ENCODE measurements at places on chromosomes 6 and 20.
A peak's percentile ranks its signal among the peaks of the same experiment; 100 is the strongest.

DNA sequence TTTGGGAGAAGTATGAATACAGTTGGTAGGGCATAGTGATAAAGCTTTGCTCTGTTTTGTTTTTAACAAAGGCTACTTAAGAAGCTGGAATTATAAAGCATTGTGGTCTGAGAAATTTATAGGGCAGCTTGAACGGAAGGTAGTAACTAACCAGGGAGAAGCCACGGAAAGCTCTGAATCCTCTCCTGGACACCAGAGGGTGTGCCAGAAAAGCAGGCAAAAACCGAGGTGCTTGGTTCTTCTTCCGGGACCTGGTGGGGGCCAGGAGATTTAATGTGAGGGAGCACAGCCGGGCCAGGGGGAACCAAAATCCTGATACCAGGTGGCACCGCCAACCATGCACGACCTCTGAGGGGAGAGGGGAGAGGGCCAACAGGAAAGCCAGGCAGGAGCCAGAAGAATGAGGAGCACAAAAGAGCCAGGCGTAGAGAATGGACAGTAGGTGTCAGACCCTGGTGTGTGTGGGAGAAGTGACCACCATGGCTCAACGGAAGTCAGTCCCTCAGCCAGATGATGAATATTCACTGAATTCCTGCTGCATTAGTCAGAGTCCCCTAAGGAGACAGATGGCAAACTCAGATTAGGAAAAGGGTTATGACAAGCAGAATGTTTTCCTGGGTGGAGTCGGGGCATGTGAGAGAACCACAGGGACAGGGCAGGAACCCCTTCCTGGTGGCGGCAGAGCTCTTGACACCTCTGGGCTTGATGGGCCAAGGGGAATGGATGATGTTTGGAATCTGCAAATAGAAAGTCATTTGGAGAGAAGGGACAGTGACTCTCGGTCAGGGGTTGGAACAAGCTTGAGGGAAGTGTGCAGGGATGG is 262.3 kb downstream of the ZNF217 start:
- no peak for DNase-seq

GRCh38 chr6:136524936-136525413 is 25.2 kb downstream of the MAP7 start:
- DNase-seq: peak; percentile 36

GRCh38 chr6:168890981-168891365 is 362.7 kb downstream of the THBS2 start:
- DNase-seq: no peak

DNA sequence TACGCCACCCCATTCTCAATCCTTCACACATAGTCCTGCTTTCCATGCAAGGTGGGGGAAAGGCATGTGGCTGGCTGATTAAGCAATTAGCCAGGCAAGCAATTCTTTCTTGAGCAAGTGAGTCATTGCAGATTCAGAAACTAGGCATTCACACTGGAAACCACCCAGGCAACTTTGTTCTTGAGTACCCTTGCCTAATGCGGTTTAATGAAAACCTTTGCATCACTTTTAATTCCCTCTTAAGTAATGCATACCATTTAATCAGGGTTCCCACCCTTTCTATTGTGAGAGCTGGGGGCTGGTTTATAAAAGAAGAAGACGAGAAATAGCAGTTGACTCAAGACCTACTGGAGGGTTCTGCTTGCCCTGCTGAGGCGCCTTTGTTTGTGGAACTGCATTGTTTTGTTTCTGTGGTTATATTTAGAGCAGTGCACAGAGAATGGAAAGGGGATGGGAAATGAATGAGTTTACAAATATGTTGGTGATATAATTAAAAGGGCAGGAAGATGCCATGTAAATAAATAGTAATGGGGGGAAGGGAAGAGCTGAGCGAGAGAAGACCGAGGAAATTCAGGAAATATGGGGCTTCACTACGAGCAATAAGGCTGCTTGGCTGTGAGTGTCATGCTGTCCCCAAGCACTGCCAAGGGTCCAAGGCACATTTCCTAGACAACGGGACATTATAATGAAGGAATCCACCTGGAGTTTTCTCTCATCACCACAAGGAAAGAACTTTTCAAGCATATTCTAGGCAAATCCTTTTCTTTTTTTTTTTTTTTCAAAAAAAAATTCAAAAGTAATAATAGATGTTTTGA is 48.8 kb upstream of the TSHZ2 start:
- DNase-seq: no peak

GRCh38 chr20:20303742-20304141 is 64.2 kb upstream of the INSM1 start:
- no peak for DNase-seq

- DNase-seq: no peak
Observed at GRCh38 chr20:33401921-33402369, 626 bp upstream of the CDK5RAP1 start.

DNA sequence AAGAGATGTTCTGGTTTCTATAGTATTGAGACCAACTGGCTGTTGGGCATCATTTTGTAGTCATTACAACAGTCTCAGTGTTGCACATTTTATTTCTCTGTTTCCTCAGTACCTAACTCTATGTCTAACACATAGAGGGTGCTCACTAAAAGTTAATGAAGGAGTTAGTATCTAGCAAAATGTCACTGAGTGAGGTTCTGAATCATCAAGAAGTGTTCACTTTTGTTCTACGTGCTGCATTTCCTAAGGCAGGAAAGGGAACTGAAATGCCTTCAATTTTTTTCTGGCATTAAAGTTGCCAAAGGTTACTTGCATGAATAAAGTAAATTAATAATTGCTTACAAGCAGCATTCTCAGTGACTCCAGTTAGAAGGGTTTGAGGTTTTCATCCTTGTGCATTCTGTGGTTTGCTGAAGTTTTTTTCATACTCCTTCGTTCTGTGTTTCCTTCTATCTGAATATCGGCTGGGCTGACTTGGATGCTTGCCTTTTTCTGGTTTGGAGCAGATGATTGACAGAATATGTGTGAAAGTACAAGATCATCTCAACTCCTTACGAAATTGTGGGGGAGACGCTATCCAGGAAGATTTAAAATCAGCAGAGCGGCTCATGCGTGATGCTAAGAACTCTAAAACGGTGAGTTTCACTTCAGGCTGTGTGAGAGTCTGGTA is 114.5 kb upstream of the SCGN start:
- no peak for DNase-seq

GRCh38 chr6:50056242-50056641 is 6.5 kb upstream of the DEFB112 start:
- DNase-seq: no peak

DNA sequence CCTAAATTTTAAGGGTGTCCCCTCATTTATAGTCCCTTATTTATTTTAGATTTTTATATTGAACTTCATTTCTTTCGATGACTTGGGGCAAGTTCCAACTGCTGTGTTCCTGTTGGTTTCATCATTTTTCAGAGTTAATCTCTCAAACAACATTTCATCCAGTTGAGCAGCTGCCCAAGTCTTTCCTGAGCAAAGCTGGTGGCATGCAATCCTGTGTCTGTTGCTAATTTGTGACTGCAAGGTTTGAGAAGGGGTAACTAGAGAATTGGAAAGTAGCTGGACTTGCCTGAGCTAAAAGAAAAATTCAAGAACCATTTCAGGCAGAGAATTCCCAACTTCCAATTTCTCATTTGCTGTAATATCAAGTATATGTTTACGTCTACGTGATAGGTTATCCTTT is 881.5 kb upstream of the SLC35B3 start:
- no peak for DNase-seq

DNA sequence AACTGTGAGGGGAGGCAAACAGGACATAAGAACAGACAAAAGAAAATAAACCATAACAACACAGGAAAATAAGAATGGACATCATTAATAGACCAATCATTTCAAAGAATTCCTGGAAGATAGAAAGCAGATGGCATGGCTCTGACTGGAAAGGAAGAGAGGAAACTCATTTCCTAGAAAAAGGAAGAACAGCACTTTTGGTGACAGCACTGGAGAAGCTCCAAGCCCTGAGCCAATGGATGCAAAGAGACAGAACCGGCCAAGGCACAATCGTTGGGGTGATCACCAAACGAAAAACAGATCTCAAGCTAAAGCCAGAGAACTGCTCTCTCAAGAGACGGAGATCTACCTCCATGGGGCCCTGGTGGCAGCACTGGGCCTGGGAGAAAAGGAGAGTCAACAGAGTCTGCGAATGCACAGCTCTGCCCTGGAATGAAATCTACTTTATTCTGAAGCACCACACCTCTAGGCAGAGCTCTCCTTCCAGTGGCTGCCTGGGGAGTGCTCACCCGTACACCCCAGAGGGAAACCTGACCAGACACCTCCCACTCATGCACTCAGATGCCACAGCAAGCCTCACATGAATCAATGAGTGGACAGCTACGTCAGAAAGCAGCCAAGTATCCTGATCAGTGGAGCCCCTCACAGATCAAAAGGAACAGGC is 24.2 kb downstream of the KIAA0319 start:
- no peak for DNase-seq

GRCh38 chr20:51636123-51636522 is 93.6 kb upstream of the NFATC2 start:
- DNase-seq: no peak

- no peak for DNase-seq
Observed at GRCh38 chr20:48556956-48557355, 270.8 kb downstream of the PREX1 start.

DNA sequence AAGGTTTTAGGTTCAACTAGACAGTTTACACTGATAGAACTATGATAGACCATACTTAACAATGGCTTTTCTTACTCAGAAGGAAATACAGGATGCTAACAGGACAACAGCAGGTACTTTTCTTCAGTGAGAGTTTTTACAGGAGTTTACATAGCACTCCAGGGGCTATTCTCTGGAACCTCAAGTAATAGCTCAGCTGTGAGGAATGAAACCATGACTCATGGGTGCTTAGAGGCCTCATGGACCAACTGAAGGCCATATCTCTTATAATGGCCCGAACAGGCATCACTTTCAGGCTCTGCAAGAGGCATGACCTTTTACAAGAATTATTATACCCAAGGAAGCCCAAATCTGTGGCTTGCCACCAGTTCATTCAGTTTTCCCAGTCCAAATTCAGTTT is 31.8 kb downstream of the TREML1 start:
- DNase-seq: no peak

DNA sequence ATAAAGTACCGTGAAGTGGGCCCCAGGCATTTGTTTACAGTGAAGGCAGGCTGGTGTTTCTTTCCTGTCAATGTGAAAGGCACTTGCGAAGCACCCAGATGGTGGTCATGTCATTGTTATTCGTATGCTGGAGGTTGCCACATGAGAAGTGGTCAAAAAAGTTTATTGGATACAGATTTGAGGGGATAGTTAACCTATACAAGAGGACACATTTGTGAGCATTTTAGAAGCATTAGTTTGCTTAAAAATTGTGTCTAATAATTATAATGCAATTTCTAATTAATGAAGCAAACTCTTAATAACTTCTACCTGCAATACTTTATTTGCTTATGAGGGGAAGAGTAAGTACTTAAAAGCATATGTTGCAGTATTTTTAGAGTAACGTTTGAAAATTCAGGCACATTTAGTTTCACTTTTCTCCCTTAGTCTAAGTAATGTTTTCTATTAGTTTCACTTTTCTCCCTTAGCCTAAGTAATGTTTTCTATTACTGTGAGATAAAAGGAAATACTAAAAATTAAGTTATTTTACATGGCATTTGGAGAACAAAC is 120.7 kb upstream of the CLDN20 start:
- no peak for DNase-seq

DNA sequence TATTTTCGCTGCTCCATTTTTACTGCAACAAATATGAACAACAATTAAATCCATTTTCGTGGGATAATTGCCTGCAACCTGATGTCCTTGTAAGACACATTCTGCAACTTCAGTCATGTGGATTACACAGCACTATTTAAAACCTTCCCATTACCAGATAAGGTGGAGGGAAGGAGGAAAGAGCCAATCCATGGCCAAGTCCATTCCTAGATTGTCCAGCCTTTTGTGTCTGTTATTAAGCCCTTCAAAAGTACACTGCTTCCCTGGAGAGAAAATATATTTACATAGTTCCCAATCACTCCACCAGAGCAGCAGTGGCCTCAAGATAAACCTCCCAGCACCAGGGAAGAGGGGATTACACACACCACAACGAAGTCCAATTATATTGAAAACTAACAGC is 347.9 kb downstream of the CDH26 start:
- DNase-seq: no peak

DNA sequence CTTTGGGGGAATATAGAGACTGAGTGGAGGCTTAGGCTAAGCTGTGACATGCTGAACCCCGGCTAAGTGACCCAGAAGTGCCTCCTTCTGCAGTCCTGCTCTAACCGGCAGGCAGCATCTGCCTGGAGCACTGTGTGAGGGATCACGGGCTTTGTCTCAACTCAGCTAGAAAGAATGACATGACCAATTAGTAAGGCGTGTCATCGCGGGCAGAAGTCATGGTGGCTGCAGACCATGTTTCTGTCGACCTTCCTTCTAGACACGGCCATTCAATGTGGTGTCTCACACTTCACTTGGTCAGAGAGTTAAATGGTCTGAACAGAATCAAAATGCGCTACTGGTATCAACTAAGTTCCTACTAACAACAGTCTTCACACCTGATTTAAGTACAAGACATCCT is 35.0 kb downstream of the HUS1B start:
- no peak for DNase-seq

GRCh38 chr6:113451049-113451448 is 406.1 kb upstream of the MARCKS start:
- DNase-seq: no peak

GRCh38 chr6:83429857-83430610 is 817 bp downstream of the ME1 start:
- DNase-seq: no peak

- DNase-seq: peak; percentile 74
Observed at GRCh38 chr6:31087494-31088089, 24.8 kb downstream of the C6orf15 start.

- DNase-seq: no peak
Observed at GRCh38 chr6:16512544-16513290, 248.5 kb downstream of the ATXN1 start.

DNA sequence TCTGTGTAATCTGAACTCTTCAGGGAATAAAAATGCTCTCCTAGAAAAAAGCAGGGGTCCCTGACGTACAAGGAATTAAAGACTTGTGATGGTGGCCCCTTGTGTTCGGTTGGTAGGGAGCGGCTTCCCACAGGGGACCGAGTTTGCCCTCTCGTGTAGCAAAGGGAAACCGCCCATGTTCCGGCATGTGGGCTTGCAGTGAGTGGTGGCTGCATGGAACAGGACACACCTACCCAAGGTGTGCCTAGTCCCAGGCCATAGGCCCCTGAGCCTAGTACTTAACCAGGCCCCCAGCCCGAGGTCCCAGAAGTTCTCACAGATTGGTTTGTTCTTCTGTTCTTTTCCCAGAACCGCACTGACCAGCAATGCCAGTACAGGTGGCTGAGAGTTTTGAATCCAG is 15.5 kb downstream of the MYBL2 start:
- no peak for DNase-seq

GRCh38 chr6:109008054-109008453 is 86.6 kb downstream of the SESN1 start:
- DNase-seq: no peak

- no peak for DNase-seq
Observed at GRCh38 chr6:6074190-6074589, 67.5 kb upstream of the NRN1 start.

- DNase-seq: no peak
Observed at GRCh38 chr6:106098383-106099234, 12.5 kb downstream of the PRDM1 start.

DNA sequence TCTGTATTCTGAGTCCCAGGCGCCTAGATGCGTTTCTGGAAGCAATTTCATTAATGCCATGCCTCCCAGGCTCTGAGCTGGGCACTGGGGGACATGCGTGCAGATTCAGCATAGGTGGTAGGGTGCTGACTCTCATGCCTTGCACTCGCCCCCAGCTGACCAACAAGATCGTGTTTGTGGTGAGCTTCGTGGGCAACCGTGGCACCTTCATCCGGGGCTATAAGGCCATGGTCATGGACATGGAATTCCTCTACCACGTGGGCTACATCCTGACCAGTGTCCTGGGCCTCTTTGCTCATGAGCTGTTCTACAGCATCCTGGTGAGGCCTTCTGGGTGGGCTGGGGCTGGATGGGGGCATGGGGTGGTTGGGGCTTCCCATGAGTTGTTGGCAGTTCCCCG is 21.6 kb downstream of the UQCC2 start:
- DNase-seq: no peak
